SIG-M5 (cell line): ENCODE measurements at places on chromosomes 16 and 17.

- no peak for DNase-seq
Observed at GRCh38 chr16:55436587-55436986, 42.4 kb upstream of the MMP2 start.

- no peak for DNase-seq
Observed at GRCh38 chr17:41617698-41618097, 5.1 kb upstream of the KRT16 start.

DNA sequence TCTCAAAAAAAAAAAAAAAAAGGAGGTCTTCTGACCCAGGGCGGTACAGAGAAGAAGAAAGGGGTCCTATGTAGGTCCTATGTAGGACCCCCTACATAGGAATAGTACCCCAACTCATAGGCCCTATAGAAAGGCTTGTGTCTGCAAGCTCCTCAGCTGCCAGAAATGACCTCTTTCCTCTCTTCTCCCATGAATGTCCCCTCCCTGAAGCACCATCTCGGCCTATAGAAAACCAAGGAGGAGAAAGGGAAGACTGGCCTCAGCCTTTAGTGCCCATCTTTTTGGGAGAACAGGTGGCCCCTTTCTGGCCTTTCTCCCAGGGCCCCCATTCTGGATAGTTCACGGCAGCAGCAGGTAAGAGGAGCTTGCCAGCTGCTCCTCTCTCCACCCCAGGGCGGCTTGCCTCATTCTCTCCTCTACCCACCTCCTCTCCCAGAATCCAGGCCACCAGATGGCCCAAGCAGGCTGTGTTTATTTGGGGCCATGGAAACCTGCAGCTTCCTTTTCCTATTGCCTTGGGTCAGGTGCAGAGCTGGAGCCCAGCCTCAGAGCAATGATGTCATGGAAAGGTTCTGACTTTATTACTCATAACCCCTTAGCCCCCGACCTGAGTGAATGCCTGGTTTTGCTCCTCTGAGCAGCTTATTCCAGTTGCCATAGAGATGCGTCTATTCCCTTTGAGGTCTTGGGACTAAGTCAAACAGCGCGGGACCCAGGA is 1.6 kb upstream of the MRPL58 start:
- DNase-seq = no peak

GRCh38 chr17:42889809-42890208 is 10.8 kb upstream of the G6PC1 start:
- DNase-seq = no peak

GRCh38 chr16:81560979-81561657 is 116.5 kb downstream of the CMIP start:
- no peak for DNase-seq

DNA sequence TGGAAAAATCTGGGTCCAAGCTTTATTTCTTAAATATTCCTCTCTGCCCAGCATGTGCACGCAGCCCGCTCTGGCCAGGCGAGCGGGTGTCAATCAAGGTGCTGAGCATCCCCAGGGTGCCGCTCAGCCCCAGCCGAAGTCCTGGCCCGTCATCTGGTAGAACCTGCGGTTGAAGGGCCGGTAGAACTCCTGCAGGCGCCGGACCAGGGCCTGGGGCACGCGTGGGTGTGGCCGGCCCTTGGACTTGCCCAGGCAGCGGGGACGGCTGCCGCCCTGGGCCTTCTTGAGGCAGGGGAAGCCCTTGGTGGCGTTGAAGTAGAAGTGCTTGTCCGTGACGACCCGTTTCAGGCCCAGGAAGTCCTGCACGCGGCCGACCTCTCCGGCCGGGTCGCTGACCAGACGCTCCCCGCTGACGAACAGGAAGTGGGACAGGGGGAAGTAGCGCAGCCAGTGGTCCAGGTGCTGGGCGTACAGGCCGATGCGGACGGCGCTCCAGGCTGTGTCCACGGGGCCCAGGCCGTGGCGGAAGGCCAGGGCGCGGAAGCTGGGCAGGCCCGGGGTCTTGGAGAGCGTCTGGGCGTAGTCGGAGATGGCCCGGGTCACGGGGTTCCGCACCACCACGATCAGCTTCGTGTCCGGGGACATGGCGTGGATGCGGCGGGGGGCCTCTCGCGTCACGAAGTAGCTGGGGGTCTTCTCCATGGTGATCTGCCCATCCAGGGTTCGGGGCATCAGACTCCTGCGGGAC is 6.6 kb downstream of the HS3ST6 start:
- DNase-seq = no peak

GRCh38 chr16:14098081-14098480 is 27.0 kb downstream of the MRTFB start:
- no peak for DNase-seq

GRCh38 chr17:42135664-42136653 is 13.4 kb downstream of the HSPB9 start:
- no peak for DNase-seq

DNA sequence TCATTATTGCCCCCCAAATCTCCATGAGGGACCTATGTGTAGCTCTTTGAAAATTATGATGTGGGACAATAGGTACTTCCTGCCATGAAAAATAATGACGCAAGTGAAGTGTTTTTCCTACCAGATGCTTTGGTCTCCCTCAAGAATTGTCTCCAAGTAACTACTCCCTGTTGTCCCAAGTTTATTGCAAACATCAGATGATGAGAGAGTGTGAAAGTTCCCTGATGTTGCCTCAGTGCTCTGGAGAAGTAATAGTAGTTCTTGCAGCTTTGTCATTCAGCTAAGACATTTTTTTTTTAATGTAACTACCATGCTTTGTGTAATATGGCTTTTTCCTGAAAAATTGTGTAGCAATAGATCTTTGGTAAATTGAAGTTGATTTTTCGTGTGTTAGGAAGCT is 20.1 kb downstream of the LPCAT2 start:
- DNase-seq = no peak

DNA sequence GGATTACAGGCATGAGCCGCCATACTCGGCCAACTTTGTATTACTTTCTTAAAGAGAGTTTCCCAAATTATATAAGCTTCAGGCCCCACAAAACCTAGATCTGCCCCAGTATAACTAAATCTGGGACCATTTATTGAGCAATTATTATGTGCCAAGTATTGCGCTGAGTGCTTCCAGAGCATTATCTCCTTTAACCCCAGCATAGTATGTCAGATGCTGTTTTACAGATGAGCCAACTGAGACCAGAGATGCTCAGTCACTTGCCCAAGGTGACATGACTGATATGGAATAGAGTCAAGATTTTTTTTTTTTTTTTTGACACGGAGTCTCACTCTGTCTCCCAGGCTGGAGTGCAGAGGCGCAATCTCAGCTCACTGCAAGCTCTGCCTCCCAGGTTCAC is 1.9 kb upstream of the ERBB2 start:
- no peak for DNase-seq

DNA sequence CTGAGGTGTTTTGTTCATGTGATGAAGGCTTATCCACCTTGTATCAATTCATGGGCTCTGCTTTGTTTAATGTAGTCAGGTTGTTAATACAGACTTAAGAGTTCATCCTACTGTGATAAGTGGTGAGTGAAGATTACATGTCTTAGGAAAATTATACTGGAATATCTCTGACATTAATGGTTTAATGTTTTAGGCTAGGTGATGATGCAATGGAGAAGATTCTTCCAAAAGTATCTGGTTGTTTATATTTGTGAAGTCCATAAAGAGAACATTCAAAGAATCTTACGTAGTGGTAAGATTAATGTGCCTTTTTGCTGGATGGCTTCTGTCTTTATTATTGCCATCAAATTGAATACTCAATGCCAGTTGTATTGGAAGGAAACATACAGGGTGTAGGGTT is 236.4 kb downstream of the BCAS3 start:
- DNase-seq = no peak

GRCh38 chr17:15957608-15958307 is 12.8 kb downstream of the ADORA2B start:
- no peak for DNase-seq

DNA sequence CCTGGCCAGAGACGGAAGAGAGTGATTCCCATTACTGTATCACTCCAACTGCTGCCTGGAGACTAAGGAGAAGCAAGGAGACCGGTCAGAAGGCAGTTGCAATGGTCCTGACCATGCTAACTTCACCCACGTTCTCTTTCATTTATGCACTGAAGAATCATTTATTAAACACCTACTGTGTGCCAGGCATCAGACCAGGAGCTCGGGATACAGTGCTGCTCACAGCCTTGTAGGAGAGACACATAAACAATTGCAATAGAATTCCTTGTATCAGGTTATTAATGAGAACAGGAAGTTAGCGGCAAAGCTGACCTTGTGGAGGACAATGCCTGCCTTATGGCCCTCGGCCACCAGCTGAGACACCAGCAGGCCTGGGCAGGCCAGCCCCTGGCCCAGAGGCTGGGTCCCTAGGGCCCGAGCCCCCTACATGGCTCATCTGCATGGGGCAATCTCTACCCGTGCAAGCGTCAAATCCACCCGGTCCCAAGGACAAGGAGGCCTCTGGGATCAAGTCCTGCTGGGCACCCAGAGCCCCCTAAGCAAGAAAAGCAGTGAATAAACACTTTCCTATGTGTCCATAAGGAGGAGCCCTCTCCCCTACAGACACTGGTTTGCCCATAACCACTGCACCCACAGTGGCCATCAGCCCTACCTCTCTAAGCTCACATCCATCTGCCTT is 8.6 kb upstream of the ENPP7 start:
- DNase-seq = no peak

- DNase-seq = no peak
Observed at GRCh38 chr17:56521414-56522141, 71.9 kb upstream of the NOG start.

DNA sequence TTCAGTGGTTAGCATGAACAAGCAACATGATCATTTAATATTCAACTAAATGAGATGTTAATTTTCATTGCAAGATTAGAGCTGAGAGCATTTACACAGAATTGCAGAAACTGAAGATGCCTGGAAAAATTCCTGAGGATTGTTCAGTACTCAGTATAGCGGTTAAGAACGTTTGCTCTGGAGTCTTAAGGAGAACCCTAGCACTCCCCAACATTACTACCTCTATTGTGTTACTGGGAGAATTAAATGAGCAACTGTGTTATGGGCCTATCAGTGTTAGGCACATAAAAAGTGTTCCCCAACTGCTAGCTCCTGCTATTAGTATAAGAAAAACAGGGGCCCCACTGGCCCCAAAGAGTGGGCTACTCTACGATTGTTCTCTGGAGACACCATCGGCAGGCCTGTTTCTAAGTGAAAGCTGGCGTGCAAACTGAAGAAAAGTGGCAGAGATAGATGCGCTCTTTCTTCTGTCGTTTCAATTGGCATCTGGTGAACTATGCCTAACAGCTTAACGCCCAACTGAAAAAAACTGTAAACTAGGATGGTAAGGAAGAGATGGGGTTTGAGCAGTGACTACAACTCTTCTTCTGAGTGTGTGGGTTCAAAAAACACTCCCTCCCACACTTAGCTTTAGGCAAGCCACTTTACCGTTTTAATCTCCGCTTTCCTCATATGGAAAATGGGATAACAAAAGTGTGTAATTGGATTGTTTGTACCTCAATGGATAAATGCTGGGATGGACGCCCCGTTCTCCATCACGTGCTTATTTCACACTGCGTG is 1.3 kb downstream of the CDR2 start:
- DNase-seq = no peak

DNA sequence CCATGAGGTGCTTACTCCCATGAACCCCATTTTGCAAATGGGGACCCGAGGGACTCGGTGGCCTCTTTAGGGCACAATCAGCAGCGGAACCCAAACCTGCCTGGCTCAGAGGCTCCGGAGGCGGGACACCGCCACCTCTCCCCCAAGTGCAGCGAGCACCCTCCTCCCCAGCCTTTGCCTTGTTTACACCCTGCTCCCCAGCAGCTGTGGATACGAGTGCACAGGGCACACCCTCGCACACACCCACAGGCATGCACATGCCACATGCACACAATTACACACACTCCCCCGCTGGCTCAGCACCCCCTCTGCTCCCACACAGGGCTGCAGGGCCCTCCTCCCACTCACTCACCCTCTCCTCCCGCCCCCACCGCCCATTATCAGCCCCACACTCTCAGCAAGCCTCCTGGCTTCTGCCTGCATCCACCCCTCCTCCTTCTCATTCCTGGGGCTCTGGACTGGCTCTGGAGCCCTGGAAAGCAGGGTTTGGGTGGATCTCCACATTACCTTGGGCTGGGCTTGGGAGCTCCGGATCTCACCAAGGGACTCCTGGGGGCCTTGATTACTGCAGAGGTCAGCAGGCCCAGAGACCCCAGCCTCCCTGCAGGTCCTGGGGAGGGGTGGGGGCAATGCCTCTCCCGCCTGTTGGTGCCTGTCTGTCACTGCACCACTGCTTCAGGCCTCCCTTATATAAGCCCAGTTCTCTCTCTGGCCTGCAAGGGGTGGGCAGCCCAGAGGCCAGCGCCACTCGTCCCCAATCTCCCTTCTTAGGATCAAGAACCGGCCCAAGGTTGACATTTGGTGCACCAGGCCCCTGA is 6.4 kb downstream of the PDK2 start:
- DNase-seq = no peak

DNA sequence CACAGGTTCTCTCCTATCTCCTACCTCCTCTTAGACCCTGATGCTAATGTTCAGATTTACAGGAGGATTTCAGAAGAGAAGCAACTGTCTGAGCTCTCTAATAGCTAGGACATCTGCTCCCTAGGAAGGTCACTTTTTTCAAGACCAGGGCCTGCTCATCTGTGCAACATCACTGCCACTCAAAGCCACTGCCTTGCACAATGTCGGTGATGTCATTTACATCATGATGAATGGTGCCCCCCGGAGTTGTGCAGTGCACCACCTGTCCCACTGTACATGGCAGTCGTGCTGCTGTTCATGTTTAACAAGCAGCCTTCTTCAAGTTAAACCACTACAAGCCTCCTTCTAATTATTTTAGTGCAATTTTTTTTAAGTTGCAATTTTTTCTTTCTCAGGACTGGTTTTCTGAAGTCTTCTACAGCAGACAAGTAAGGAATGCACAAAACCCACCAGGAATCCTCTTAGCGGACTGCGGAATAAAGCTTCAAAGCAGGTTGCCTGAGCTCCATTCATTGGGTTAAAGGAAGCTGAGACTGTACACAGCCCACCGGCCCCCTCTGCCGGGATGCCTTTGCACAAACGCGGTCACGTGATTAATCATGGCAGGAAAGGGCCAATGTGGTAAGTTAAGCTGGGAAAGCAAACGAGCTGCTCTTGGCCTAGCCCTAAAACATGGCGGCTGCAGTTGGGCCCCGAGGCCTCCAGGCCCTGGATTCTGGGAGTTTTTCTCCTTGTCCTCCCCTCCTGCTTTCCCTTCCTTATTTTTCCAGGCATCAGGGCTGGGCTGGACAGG is 74.1 kb downstream of the MYH11 start:
- DNase-seq = no peak
